Activated CD8-positive, alpha-beta memory T cell treated with anti-CD3 and anti-CD28 coated beads for 1 hour (primary cell): ENCODE measurements at places on chromosomes 13 and 19.

DNA sequence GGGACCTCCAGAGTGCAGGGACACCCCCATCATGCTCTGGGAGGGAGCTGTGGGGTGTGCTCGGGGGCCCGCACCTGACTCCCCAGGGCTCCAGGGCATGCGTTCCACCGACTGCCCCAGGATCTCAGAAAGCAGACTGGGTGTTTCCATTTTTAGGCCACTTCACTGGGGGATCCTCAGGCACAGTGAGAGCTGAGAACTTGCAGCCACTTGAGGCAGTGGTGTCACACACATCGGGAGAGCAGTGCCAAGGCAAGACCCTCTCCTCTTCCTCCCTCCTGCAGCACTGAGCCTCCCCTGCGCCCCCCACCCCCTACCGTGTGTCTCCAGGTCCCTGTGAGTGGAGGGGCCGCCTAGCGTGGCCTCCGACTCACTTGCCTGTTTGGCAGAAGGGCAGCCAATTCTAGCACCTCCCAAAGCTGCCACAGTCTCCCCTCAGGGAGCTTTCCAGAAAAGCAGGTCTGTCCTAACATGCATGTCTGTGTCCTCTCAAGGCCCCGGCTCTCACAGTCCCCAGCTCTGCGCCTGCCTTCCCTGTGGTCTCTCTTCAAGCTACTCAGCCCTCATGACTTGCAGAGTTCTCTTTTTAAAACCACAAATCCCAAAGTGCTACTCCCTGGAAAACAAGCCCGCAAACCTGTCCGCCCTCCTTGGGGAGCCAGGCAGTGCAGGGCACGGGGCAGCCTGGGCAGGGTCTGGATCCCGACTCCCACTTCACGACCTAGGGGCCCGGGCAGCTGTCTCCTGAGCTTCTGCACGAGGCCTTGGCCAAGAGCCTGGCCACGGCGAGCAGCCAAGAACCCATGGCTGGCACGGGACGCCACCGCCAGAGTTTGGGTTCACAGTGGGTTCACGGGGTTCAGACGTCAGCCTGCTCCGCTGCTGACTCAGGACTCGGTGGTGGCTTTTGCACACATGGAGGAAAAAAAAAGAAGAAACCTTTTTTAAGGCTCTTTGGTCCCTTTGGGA is 94.1 kb downstream of the STK24 start:
- no peak for DNase-seq

GRCh38 chr13:20810808-20811207 is 37.0 kb upstream of the EEF1AKMT1 start:
- DNase-seq: no peak

DNA sequence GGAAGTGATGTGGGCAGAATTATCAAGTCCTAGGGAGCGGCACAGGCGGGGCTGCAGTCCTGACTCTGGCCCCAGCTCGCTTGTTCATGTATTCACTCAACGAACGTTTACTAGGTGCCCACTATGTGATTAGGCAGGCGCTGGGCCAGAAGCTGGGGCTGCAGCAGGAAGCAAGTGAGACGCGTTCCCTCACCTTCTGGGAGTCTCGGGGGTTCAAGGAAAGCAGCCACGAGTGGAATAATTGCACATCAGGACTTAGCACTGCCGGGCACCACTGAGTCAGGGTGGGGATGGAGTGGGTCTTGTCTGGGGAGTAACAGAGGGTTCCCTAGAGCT is 2.5 kb upstream of the LMTK3 start:
- DNase-seq: no peak

DNA sequence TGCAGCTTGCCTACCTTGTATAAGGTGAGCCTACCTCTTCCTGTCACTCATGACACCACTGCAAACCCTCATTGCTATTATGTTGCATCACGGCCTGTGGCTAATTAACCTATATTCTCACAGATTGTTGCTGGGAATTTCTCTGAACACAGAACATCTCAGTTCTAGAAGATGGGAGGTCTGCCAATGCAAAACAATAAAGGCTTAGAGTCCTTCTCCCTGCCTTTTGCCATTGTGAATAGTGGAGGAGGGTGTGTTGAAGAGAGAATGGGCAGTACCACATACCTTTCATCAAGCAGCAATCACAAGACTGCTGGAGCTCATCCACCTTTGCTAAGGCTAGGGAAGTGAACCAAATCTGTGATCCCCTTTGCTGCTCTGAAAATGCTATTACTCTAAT is 34.4 kb downstream of the WDFY2 start:
- no peak for DNase-seq

GRCh38 chr19:57841122-57841763 is 8.4 kb upstream of the ZNF587 start:
- no peak for DNase-seq

DNA sequence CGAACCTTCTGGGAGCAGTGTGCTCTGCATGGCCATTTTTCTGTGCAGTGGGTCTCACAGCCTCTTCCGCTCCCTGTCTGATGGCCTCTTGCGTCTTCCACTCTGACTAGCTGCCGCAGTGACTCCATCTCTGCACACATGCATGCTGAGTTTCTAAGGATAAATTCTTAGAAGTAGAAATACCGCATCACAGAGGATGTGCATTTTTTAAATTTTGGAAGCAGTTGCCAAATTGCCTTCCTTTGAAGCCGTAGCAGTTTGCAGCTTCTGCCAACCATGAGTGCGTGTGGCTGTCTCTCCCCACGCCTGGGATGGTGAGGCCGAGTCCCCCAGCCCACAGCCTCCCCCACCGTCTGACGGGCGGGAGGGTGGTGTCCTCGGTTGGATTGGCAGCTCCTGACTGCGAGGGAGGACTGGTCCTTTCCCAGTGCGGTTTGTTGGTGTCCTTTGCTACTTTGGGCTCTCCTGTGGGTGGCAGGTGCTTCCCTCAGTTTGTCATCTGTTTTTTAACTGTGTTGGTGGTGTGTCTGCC is 9.8 kb downstream of the FZR1 start:
- DNase-seq: no peak

DNA sequence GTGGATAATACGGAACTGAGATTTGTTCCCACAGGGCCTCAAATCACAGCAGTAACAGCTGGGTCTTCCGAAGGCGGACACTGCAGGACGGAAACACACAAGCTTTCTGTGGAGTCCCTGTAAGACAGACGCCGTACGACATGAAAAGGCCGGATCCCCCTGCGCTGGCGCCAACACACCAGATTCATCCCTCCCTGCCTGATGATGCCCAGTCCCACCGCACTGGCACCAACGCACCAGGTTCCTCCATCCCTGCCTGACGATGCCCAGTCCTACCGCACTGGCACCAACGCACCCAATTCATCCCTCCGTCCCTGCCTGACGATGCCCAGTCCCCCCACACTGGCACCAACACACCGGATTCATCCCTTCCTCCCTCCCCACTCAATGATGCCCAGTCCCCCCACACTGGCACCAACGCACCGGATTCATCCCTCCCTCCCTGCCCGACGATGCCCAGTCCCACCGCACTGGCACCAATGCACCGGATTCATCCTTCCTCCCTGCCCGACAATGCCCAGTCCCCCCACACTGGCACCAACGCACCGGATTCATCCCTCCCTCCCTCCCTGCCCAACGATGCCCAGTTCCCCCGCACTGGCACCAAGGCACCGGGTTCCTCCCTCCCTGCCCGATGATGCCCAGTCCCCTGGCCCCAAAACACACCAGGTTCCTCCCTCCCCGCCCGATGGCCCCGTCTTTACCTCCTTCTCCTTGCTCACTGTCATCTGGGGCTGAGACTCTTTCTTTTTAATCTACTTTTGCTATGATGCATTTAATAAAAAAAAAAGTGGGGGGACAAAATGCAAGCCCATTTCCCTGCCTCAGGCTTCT is 55.1 kb downstream of the RASA3 start:
- DNase-seq: no peak

DNA sequence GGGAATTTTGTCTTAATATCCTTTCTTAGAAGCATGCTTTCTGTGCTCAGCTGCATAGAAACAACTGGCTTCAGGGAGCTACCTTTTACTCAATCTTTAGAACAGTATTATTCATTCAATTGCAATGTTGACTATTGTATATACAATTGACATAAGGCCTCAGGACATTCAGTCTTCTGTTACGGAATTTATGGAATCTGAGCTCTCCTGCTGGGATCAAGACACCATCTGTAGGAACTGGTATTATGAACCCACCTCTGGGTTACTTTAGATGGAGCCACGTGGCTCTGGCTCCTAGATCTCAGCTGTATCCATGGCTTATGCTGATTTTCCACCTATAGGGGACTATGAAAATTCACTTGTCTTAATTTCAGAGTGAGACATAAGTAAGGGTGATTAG is 716.2 kb upstream of the GPC6 start:
- no peak for DNase-seq

- peak; percentile 55 for DNase-seq
Observed at GRCh38 chr19:17394891-17395415, 957 bp upstream of the CCDC194 start.

GRCh38 chr19:27955485-27956480 is 1257.2 kb downstream of the UQCRFS1 start:
- DNase-seq: no peak

DNA sequence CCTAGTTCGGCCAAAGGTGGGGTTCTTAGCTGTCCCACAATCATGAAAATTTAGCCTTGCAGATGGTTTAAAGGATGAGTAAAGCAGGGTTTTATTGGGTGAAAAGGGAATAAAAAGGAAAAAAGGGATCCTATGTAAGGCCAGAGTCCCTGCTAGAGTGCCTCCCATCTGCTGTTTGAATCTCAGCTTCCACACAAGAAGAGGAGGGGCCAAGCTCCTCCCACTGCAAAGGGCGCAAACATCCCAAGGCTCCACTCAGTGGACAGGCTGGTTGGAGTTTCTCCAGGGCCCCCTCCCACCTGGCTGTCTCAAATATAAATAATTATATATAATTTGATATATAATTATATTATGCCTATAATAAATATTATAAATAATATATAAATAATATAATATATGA is 1272.1 kb upstream of the PCDH20 start:
- DNase-seq: no peak

- DNase-seq: no peak
Observed at GRCh38 chr19:2491130-2491801, 15.3 kb downstream of the GADD45B start.

DNA sequence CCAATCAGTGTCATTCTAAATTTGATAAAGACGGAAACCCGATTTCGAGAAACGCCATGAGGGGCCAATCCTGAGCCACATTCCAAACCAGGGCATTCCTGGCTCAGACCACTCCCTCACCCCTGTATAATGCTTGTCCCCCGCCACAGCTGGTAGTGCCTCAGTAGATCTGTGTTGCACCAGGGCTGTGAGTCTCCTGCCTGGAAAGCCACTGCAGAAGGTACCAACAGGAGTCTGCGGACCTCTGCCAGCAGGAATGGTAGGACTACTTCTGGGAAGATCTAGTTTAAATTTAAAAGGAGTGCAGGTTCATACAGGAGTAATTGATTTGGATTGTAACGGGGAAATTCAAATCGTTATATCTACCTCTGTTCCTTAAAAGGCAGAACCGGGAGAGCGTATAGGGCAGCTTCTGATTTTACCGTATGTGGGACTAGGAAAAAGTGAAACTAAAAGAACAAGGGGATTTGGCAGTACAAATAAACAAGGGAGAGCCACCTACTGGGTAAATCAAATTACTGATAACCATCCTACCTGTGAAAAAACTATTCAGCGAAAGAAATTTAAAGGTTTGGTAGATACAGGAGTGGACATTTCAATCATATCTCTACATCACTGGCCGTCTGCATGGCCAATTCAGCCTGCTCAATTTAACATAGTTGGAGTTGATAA is 20.8 kb upstream of the ZNF266 start:
- no peak for DNase-seq

- DNase-seq: no peak
Observed at GRCh38 chr13:110372676-110373075, 65.6 kb downstream of the COL4A2 start.

DNA sequence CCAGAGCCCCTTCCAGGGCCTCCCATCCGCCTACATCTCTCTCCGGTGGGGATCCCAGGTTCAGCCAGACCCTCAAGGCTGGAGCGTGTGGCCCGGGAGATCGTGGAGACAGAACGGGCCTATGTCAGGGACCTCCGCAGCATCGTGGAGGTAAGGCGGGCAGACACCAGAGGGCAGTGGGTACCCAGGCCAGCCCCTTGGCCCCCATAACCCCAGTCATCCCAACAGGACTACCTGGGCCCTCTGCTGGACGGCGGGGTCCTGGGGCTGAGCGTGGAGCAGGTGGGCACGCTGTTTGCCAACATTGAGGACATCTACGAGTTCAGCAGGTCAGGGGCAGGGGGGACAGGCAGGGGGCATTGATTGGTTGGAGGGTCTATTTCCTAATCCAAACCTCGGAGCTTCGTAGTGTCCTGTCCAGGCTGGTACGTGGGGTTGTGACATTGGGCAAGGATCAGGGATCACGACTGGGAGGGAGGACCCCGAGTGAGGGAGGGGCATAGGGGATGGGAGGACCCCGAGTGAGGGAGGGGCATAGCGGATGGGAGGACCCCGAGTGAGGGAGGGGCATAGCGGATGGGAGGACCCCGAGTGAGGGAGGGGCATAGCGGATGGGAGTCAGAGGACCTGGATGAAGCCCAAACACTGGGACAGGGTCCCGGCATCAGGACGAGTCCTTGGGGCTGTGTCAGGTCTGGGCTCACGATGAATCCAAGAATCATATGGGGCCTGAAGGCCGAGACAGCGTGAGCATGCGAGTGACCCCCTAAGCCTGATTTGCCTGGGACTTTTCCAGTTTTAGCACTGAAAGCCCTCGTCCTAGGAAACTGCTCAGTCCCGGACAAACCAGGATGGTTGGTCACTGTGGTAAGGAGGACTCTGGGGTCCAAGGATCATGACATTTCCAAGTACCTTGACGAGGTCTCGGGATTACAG is 2.9 kb downstream of the PLEKHG2 start:
- no peak for DNase-seq

DNA sequence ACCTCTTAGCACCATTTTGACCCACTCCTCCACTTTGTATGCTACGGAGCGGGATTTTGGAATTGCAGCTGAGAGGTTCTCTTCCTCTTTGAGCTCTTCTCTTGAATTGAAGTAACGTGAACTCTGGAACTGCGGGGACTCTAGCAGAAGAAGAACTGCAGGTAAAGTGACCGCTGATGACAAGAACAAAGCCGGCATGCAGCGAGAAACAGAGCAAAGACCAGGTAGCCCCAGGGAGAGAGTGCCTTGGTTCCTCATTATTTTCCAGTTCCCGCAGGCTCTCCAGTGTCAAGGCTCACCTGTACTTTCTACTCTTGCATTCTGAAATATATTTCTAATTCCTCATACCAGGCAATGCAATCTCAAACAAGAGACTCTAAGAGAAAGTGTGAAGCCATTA is 260.3 kb upstream of the GPC6 start:
- DNase-seq: no peak

- no peak for DNase-seq
Observed at GRCh38 chr13:104024416-104025170, 958.4 kb upstream of the SLC10A2 start.

DNA sequence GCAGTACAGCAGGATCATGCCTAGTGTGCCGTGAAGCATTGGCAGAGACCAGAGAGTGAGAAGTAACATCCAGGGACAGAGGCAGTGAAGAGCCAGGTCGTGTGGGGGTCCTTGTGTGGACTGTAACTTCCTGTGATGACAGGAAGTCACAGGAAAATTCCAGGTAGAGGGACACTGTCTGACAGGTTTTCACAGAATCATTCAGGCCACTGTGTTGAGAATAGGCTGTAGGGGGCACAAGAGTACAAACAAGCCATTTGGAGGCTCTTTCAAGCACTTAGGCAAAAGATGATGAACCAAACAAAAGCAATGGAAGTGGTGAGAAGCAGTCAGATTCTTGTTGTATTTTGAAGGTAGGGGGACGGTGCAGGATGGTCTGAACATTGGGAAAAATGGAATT is 46.4 kb downstream of the N4BP2L1 start:
- DNase-seq: no peak
